ENCODE measurements at places on chromosomes 12 and 14.

GRCh38 chr14:21748869-21749303 lies 75.3 kb upstream of the OR4E1 start:
- no peak for DNase-seq

DNA sequence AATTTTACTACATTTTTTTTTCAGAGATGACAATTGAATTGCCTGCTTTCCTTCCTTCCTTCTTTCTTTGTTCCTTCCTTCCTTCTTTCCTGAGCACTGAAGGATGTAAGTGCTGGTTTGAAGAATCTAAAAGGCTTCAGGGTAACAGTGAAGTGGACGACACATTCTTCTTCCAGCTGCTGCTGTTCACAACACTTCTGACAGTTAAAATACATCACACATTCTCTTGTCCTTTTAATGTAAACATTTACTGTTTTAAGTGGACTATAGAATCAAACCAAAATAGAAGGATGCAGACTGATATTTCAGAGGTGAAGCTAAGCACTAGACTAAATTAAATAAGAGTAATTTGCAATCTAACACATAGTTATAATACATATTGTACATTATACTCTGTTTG lies 151.5 kb downstream of the MSRB3 start:
- no peak for DNase-seq

DNA sequence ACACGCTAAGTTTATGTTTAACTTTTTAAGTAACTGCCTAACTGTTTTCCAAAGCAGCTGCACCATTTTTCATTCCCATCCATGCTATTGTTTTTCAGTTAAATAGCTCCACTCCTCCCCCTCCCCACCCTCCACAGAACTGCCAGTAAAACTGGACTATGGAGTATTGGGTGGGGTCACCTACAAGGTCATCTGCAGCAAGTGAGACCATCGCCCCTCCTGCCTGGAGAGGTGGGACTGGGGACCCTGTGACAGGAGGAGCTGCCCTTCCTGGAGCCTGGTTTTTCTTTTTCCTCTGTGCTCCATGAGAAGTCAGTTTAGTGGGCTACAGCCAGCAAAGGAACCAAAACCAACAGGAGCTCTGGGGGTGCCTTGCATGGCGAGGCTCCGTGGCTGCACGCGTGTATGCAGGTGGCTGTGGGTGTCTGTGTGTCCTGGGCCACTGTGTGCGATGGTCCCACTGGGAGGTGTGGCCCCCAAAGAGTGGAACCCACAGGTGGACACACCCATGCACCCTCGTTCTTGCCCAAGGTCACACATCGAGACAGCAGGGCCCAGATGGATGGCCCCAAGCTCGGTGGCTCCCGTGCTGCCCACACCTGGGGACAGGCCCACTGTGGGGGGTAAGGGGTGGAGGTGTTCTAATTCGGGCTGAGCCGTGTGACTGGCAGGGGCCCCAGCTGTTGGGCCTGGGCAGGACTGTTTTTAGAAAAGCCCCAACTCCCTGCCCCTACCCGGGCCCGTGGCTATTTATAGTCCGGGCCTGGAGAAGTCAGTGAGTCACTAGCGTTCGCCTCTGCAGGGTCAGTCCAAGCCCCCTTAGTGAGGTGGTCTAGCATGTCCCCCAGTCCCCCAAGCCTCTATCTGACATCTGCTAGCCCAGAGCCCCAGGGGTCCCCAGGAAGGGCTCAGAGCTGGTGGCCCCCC lies 2.3 kb upstream of the ADSS1 start:
- no peak for DNase-seq

- DNase-seq = no peak
These were observed 81.9 kb downstream of the BMP4 start for GRCh38 chr14:53874704-53875103.

GRCh38 chr14:30525833-30526232 lies 33.1 kb upstream of the G2E3 start:
- no peak for DNase-seq

DNA sequence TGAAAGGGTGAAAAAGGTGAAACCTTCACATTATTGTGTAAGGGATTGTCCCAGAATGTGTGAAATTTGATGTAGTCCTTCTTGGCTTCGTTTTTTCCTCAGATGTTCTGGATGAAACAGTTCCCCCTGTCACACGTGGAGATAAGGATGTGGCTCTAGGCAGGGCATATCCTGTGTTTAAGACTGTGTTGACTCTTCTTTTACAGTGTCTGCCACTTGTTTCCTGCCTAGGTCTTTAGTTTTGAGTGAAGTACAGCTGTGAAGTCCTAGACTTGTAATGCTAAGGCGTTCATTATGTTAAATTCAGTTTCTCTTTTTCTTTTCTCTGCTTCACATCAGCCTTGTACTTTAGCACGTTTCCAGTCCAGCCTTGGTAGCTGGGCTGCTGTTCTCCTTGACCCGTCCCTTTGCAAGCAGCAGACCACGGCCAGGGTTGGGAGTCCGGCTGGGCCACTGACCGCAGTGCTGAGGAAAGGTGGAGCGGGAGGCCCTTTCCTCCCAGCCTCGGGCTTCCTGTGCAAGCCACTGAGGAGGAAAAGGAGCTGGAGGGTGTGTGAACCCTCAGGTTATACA lies 59.1 kb downstream of the RASSF3 start:
- no peak for DNase-seq

- DNase-seq = no peak
These were observed 67.3 kb upstream of the TMCC3 start for GRCh38 chr12:94717656-94718055.

DNA sequence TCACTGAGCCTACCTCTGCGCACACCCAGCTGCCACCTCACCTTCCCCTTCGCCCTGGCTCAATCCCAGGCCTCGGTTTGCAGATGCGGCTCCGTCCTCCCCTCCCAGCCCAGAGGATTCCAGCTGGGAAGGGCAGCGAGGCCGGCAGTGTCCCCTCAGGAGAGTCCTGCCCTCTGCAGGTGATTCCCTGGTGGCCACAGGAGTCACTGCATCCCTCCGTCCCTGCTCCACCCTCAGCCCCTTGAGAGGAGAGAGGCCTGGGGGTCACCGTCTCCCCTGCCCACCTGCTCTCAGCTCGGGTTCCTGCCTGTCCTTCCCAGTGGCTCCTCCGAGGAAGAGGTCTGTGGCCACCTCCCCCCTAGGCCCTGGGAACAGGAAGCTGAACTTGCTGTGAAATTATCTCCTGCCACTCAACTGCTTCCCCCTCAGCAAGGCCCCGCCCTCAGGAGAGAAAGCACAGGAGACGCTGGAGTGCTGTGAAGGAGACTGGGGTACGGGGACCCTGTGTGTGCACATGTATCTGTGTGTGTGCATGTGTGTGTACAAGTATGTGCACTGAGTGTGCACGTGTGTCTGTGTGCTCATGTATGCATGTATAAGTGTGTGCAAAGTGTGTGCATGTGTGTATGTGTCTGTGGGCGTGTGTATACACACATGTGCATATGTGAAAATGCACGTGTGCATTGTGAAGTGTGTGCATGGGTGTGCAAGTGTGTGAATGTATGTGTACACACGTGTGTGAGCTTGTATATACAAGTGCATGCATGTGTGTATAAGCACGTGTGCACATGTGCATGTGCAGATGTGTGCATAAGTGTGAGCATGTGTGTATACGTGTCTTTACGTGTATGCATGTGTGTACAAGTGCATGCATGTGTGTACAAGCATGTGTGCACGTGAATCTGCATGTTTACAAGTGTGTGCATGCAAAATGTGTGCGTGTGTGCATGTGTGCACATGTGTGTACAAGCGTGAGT lies 13.2 kb upstream of the GALNT9 start:
- DNase-seq = no peak

- DNase-seq = no peak
These were observed 22.0 kb upstream of the TMED10 start for GRCh38 chr14:75198291-75198933.

GRCh38 chr12:56336361-56337167 lies 2.1 kb upstream of the IL23A start:
- DNase-seq = no peak

GRCh38 chr14:35400648-35401421 lies 3.7 kb downstream of the NFKBIA start:
- peak; percentile 50 for DNase-seq

DNA sequence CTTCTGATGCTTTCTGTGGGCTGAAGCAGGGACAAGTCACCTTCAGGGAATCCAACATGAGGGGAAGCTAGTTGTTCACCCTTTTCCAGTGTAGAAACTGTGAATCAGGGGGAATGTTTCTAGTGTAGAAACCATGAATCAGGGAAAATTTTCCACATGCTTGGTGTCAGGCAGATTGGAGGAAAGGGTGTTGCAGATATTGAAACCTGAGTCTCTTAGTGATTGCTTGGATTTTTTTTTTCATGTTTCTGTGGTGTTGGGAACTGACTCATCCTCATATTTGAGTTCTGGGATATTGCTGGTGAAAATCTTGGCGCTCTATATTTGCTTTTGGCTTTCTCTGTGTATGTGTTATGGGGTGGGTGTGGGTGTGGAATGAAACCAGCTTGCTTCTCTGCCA lies 144.5 kb upstream of the FBXO33 start:
- no peak for DNase-seq

DNA sequence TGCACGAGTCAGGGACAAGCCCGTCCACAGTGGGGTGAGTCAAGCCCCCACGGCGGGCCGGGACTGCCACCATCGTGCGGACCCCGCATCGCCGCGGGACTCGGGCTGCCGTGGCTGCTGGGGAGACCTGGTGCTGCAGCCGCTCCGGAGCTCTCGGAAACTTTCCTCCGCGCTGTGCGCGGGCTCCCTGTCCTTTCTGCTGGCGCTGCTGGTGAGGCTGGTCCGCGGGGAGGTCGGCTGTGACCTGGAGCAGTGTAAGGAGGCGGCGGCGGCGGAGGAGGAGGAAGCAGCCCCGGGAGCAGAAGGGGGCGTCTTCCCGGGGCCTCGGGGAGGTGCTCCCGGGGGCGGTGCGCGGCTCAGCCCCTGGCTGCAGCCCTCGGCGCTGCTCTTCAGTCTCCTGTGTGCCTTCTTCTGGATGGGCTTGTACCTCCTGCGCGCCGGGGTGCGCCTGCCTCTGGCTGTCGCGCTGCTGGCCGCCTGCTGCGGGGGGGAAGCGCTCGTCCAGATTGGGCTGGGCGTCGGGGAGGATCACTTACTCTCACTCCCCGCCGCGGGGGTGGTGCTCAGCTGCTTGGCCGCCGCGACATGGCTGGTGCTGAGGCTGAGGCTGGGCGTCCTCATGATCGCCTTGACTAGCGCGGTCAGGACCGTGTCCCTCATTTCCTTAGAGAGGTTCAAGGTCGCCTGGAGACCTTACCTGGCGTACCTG lies 1.1 kb downstream of the PDE3A start:
- no peak for DNase-seq

GRCh38 chr12:52832985-52833905 lies 866 bp downstream of the KRT79 start:
- DNase-seq = no peak

GRCh38 chr12:97560350-97560749 lies 97.7 kb downstream of the RMST start:
- no peak for DNase-seq

DNA sequence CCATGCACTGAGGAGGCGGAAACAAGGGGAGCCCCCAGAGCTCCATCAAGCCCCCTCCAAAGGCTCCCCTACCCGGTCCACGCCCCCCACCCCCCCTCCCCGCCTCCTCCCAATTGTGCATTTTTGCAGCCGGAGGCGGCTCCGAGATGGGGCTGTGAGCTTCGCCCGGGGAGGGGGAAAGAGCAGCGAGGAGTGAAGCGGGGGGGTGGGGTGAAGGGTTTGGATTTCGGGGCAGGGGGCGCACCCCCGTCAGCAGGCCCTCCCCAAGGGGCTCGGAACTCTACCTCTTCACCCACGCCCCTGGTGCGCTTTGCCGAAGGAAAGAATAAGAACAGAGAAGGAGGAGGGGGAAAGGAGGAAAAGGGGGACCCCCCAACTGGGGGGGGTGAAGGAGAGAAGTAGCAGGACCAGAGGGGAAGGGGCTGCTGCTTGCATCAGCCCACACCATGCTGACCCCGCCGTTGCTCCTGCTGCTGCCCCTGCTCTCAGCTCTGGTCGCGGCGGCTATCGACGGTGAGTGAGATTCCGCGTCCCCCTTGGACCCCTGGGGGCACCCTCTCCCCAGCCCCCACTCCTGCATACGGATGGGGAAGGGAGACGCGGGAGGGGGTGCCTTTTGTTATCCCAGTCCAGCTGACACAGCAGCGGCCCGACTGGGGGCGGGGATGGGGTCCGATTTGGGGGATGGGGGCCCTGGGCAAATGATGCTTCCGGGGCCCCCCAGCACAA lies 400 bp downstream of the LRP1 start:
- DNase-seq = no peak

GRCh38 chr14:91257328-91258010 lies 13.0 kb upstream of the GPR68 start:
- DNase-seq = no peak

GRCh38 chr12:119842380-119842779 lies 34.7 kb downstream of the CIT start:
- DNase-seq = no peak

- DNase-seq = no peak
These were observed 48.0 kb downstream of the PTHLH start for GRCh38 chr12:27924350-27925135.

- DNase-seq = no peak
These were observed at the start of gene CHGA for GRCh38 chr14:92922883-92923743. Gene CHGA, plus strand, starts transcription at chr14:92923150. Its CDS starts 210 bp downstream, at chr14:92923360.

DNA sequence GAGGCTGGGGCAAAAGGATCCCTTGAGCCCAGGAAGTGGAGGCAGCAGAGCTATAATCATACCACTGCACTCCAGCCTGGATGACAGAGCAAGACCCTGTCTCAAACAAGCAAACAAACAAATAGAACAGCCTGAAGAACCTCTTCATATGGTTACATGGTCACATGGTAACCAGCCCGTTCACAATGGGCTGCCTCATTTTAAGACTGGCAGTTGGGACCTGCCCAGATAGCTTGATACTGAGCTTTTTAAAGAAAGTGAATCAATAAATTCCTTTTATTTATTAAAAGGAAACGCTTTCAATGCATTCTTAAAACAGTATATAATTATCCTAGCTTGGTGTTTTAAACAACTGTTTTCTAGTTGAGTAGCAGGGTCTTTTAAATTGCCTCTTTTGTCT lies 10.5 kb downstream of the MLXIP start:
- DNase-seq = no peak

- DNase-seq = no peak
These were observed 9.8 kb upstream of the PARP11 start for GRCh38 chr12:3882896-3883564.

DNA sequence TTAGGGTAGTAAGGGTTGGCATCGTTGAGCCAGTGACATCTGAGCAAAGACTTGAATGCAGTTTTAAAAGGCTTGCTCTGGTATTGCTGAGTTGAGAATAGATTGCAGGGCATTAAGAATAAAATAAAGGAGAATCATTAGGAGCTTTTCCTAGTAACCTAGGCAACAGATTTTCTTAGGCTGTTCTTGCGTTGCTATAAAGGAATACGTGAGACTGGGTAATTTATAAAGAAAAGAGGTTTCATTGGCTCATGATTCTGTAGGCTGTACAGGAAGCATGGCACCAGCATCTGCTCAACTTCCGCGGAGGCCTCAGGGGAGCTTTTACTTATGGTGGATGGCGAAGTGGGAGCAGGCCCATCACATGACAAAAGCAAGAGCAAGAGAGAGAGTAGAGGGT lies 97.4 kb downstream of the RAD51B start:
- no peak for DNase-seq

- no peak for DNase-seq
These were observed 1202.2 kb downstream of the TMEM121 start for GRCh38 chr14:106728611-106729010.
